ENCODE measurements at places on chromosomes 16 and 17. TPM values are rescaled to one million over a fixed set of nuclear protein-coding genes. Genes with fewer than 3 reads are reported as not detected.
A peak's percentile ranks its signal among the peaks of the same experiment; 100 is the strongest.

The CCT6B gene
- total RNA-seq = 0.90 TPM

- H3K27ac ChIP-seq = no peak overlapping the region
- DNase-seq = no peak
- H3K4me3 ChIP-seq = no peak overlapping the region
- no peaks in the 10 kb centered on the region for H3K27me3 ChIP-seq
Observed at GRCh38 chr16:65318590-65319257, 196.9 kb upstream of the CDH11 start.

The BCO1 gene
- not detected for total RNA-seq

GRCh38 chr16:87207965-87208364, 109.2 kb downstream of the C16orf95 start:
- no peak overlapping the region for H3K4me3 ChIP-seq
- no peaks in the 10 kb centered on the region for H3K27me3 ChIP-seq
- H3K4me1 ChIP-seq = no peaks in the 10 kb centered on the region
- no peak overlapping the region for H3K27ac ChIP-seq
- DNase-seq = no peak

The RCVRN gene
- total RNA-seq = not detected

DNA sequence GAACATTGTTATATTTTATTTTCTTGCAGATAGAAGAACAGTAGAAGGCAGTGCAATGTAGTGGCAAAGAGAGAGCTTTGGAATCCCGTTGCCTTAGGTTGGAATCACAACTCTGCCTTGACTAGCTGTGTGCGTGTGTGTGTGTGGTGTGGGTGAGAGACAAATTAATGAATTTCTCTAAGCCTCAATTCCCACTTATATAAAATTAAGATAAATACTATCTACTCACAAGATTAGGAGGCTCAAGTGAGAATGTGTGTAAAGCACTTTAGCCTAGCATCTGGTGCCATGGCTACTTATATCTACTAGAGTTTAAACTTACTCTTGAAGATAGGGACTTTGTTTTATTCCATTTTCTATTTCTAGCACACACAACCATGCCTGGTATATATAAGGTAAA, 12.8 kb downstream of the CPD start:
- H3K4me3 ChIP-seq = no peak overlapping the region
- no peaks in the 10 kb centered on the region for H3K4me1 ChIP-seq
- H3K27ac ChIP-seq = no peak overlapping the region
- no peak for DNase-seq
- peaks cover 3% of the 10 kb centered on the region for H3K36me3 ChIP-seq
- no peaks in the 10 kb centered on the region for H3K27me3 ChIP-seq

- no peaks in the 10 kb centered on the region for H3K27me3 ChIP-seq
- no peak overlapping the region for H3K27ac ChIP-seq
- H3K4me3 ChIP-seq = no peak overlapping the region
- no peaks in the 10 kb centered on the region for H3K36me3 ChIP-seq
Observed at GRCh38 chr17:62910277-62910676, 55.8 kb upstream of the TANC2 start.

DNA sequence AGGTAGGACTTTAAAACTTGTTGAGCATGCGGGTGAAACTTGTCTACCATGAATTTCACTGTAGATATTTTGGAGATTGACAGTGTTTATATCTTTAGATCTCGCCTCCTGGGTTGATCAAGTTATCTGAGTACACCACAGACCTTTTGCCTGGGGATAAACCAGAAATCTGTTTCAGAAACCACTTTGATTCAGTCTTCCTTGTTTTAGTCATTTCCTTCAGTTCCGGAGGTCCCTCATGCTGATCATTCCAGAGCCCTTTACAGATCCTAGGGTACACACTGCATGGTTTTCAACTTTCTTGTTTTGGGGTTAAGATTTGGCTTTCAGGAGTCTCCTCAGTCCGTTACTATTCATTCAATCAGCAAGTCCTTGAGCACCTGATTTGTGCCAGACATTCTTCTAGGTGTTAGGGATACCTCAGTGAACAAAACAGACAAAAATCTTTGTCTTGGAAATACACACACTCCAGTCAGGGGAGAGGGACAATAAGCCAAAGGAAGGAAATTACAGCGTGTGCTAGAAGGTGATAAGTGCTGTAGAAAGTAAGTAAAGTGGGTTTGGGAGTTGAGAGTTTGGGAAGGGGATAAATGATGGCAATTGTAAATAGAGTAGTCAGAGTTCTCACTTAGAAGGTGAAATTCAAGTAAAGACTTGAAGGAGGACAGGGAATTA, 12.2 kb downstream of the NOD2 start:
- no peaks in the 10 kb centered on the region for H3K27me3 ChIP-seq
- H3K4me1 ChIP-seq = peaks cover 11% of the 10 kb centered on the region
- H3K36me3 ChIP-seq = no peaks in the 10 kb centered on the region
- DNase-seq = no peak
- no peak overlapping the region for H3K4me3 ChIP-seq

DNA sequence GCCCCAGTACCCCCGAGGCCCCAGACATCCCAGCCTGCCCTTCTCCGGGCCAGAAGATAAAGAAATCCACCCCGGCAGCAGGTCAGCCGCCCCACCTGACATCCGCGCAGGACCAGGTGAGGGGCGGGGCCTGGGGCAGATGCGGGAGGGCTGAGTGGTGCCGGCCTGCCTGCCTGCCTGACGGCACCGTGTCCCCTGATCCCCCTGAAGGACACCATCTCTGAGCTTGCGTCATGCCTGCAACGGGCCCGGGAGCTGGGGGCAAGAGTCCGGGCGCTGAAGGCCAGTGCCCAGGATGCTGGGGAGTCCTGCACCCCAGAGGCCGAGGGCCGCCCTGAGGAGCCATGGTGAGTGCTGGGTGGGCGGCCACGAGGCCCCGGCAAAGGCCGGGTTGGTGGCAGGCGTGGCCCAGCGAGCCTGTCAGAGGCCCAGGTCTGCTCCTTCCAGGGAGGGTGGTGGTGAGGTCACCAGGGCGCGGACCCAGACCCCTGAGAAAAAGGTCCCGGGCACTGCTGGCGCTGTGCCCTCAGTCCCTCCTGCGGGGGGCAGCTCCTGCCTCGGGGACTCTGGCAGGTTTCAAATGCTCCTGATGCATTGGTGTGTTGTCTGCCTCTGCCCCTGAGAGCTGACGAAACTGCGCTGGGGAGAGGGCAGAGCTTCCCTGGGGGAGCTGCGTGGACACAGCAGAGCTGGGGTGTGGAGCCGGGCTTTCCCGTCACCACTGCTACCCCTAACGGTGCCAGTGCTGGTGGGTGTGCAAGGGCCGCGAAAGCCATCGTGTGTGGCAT, 1.2 kb downstream of the CDT1 start:
- no peak overlapping the region for H3K4me3 ChIP-seq
- H3K27me3 ChIP-seq = no peaks in the 10 kb centered on the region
- H3K27ac ChIP-seq = peak overlapping the region; percentile 57
- H3K36me3 ChIP-seq = peaks cover 9% of the 10 kb centered on the region
- peak; percentile 26 for DNase-seq
- peaks cover 17% of the 10 kb centered on the region for H3K4me1 ChIP-seq

The ARHGDIG gene
- not detected for total RNA-seq

- H3K36me3 ChIP-seq = no peaks in the 10 kb centered on the region
- H3K27me3 ChIP-seq = no peaks in the 10 kb centered on the region
- H3K27ac ChIP-seq = no peak overlapping the region
- H3K4me1 ChIP-seq = no peaks in the 10 kb centered on the region
- no peak for DNase-seq
Observed at GRCh38 chr17:34195987-34196386, 59.1 kb upstream of the CCL2 start.

DNA sequence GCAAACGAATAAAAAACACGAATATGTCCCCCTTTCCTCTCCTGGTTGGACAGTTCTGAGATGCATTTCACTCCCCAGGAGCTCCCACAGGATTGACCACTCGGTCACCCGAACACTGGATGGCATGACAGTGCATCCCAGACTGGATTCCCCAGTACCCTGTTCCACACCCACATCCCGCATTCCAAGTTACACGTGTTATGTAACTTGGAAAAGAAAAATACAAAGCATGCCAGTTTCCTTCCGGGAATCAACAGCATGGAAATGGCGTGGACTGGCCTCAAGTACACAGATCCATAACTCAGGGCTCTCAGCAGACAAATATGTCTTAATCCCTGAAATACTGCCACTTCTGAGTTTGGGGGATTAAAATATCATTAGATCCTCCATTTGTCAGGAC, 12.6 kb upstream of the KLHL36 start:
- H3K4me3 ChIP-seq = no peak overlapping the region
- H3K27ac ChIP-seq = no peak overlapping the region
- H3K4me1 ChIP-seq = peaks cover 25% of the 10 kb centered on the region
- no peaks in the 10 kb centered on the region for H3K36me3 ChIP-seq
- no peaks in the 10 kb centered on the region for H3K27me3 ChIP-seq

The PHOSPHO1 gene
- total RNA-seq = not detected

The KRTAP9-4 gene
- not detected for total RNA-seq

The PARD6A gene
- total RNA-seq = 16.7 TPM

GRCh38 chr17:78325076-78325687, 34.7 kb downstream of the SOCS3 start:
- no peak for DNase-seq
- H3K27me3 ChIP-seq = no peaks in the 10 kb centered on the region

The TMIGD1 gene
- total RNA-seq = not detected

The KRT39 gene
- not detected for total RNA-seq

- no peaks in the 10 kb centered on the region for H3K27me3 ChIP-seq
- no peaks in the 10 kb centered on the region for H3K36me3 ChIP-seq
- H3K27ac ChIP-seq = no peak overlapping the region
- H3K4me1 ChIP-seq = peaks cover 9% of the 10 kb centered on the region
Observed at GRCh38 chr17:6548578-6549330, 7.6 kb downstream of the PITPNM3 start.

- no peak for DNase-seq
- no peak overlapping the region for H3K27ac ChIP-seq
- no peak overlapping the region for H3K4me3 ChIP-seq
Observed at GRCh38 chr16:26263406-26263805, 571.6 kb downstream of the HS3ST4 start.

The MFAP4 gene
- not detected for total RNA-seq

- no peaks in the 10 kb centered on the region for H3K36me3 ChIP-seq
- no peaks in the 10 kb centered on the region for H3K4me1 ChIP-seq
- H3K27ac ChIP-seq = no peak overlapping the region
Observed at GRCh38 chr17:79255926-79256585, 181.4 kb downstream of the ENGASE start.

The C16orf86 gene
- 1.9 TPM for total RNA-seq

The CDC6 gene
- 107 TPM for total RNA-seq

DNA sequence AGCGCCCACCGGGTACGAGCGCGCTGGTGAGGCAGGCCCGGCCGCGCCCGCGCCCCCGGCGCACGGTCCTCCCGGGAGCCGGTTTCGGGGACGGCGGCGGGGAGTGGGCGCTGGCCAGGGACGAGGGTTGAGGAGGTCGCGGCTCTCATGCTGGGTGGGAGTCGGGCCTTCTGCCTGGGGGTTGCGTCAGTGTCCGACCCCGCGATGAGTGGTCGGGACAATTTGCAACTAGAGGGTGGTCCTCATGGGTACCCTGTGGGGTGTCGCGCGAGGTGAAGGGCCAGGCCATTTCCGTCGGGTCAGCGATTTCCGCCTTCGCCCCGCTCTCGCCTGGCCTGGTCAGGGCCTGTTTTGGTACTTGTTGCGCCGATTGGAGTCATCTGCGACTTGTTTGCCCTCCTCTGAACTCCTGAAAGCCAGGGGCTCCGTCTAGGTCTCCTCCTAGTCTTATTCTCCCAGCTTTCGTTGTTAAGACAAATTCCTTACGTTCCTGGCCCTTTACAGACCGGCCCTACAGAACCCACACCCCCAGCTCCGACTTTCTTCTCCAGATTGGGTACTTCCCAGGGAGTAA, 14.9 kb downstream of the NAA60 start:
- H3K4me3 ChIP-seq = peak overlapping the region; percentile 84
- no peaks in the 10 kb centered on the region for H3K27me3 ChIP-seq
- no peaks in the 10 kb centered on the region for H3K36me3 ChIP-seq
- no peak for DNase-seq
- peak overlapping the region; percentile 78 for H3K27ac ChIP-seq

GRCh38 chr17:8075081-8075480, 12.4 kb downstream of the ALOX12B start:
- peaks cover 32% of the 10 kb centered on the region for H3K4me1 ChIP-seq
- DNase-seq = no peak
- no peak overlapping the region for H3K4me3 ChIP-seq
- no peaks in the 10 kb centered on the region for H3K36me3 ChIP-seq
- H3K27ac ChIP-seq = no peak overlapping the region

- H3K36me3 ChIP-seq = no peaks in the 10 kb centered on the region
- no peak for DNase-seq
- no peak overlapping the region for H3K27ac ChIP-seq
- H3K4me3 ChIP-seq = no peak overlapping the region
- no peaks in the 10 kb centered on the region for H3K27me3 ChIP-seq
- no peaks in the 10 kb centered on the region for H3K4me1 ChIP-seq
Observed at GRCh38 chr17:80529104-80529903, 15.3 kb upstream of the RPTOR start.

The KLHL11 gene
- 24.7 TPM for total RNA-seq

DNA sequence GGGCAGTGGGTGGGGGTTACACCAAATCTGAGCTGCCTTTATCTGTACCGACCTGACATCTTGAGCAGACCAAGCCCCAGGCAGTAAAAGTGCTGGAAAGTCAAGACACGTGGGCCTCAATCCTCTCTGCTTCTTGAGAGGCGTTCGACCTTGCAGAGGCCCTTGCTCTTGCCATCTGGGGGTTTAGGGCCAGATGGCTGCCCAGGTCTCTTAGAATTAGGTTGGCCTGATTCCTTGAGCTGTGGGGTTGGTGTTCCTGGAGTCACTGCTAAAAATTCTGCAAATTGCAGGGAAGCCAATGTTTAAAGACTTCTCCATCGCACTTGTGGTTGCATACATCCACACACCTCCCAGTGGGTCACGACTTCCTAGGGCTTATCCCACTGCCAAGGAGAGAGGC, 238.2 kb upstream of the ASIC2 start:
- no peak overlapping the region for H3K27ac ChIP-seq
- no peak overlapping the region for H3K4me3 ChIP-seq
- H3K4me1 ChIP-seq = no peaks in the 10 kb centered on the region
- DNase-seq = no peak

DNA sequence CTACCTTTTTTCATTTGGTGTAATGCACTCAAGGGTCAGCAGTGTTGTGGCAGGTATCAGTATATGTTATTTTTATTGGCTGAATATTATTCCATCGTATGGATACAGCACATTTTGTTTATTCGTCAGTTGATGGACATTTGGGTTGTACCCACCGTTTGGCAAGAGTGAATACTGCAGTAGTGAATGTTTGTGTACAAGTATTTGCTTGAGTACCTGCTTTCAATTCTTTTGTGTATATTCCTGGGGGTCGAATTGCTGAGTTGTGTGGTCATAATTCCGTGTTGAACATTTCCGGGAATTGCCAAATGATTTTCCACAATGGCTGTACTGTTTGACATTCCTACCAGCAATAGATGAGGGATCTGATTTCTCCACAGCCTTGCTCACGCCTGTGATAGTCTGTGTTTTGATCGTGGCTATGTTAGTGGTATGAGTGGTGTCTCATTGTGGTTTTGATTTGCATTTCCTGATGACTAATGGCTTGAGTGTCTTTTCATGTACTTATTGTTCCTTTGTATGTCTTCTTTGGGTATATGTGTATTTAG, 108.4 kb downstream of the OR1D5 start:
- DNase-seq = no peak
- H3K4me3 ChIP-seq = no peak overlapping the region
- no peak overlapping the region for H3K27ac ChIP-seq
- no peaks in the 10 kb centered on the region for H3K27me3 ChIP-seq
- H3K36me3 ChIP-seq = no peaks in the 10 kb centered on the region
